ENCODE measurements at places on chromosomes 5 and 9.

DNA sequence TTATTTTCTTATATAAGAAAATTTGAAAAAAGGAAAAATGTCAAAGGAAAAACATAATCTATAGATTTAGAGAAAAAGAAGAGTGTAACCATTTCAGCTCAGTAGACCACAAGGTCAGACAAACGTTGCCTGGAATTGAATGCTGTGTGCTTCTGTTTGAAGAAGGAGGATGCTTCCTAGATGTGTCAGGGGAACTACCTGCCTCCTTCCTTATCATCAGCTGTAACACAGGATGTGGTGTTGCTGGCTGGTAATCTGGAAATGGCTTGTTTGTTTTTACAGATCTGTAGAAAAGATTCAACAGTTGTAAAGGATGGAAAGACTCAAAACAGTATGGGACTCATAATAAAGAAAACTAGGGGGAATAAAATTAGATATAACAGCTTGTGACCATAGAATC is 160.7 kb upstream of the MEF2C start:
- DNase-seq: no peak

DNA sequence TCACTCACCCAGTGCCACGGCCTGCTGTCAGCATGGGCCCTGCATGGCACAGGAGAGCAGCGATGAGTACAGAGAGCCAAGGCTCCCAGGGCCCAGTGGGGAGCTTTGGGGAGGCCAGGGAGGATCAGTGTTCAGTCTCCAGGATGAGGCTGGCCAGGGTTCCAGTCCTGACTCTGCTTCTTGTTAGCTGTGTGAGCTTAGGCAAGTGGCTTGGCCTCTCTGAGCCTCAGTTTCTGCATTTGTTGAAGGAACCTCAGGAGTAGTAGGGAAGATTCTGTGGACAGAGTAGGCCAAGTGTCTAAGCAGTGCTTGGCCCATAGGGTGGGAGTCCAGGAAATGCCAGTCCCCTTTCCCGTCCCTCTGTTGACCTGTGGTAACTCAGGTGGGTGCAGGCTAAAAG is 39.5 kb downstream of the ERGIC1 start:
- no peak for DNase-seq

DNA sequence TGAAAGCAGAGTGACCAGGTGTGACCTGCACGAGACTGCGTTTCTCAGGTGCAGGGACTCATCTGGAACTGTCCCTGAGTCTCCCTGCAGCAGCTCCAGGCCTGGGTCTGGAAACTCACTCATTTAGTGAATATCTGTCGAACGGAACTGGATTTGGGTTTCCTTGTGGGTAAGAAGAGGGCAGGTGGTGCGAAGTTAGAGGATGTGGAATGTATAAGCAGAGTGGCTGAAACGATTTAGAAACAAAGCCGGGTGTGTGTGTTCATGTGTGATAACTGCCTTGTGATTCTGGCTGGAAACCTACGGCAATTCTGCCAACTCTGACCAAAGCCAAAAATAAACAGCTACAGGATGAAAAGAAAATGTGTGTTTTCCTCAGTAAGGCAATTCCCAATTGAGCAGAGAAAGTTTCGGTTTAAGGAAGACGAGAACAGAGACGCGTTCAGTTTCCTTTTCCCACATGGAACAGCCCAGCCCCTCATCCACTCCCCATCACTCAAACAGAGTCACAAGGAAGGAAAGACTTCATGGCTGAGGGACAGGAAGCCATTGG is 130.3 kb downstream of the NSG2 start:
- no peak for DNase-seq

DNA sequence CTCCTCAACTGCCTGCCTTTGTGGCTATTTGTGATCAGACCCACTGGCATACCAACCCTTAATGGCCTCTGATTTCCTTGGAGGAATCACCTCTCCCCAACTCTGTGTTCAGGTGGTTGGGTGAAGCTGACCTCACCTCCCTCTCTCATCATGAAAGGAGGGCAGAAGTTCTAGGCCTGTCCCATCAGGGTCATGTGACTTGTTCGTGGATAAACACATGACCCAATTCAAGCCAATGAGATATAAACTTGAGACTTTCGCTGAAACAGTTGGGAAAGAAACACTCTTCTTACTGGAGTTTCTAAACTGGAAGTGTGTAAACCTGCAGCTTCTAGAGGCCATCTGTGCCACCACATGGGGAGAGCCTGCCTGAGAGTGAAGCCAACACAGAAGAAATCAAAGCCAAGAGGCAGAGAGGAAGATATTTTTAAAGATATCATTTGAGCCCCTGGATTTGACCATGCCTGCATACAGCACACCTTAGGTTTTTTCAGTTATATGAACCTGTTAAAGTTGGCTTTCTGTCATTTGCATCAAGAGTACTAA is 5.8 kb downstream of the GABBR2 start:
- no peak for DNase-seq

GRCh38 chr9:14341437-14342122 is 27.6 kb upstream of the NFIB start:
- DNase-seq: no peak

GRCh38 chr5:17373406-17373805 is 124.6 kb upstream of the TAF11L2 start:
- no peak for DNase-seq

GRCh38 chr5:16544607-16545374 is 72.0 kb downstream of the RETREG1 start:
- DNase-seq: no peak

DNA sequence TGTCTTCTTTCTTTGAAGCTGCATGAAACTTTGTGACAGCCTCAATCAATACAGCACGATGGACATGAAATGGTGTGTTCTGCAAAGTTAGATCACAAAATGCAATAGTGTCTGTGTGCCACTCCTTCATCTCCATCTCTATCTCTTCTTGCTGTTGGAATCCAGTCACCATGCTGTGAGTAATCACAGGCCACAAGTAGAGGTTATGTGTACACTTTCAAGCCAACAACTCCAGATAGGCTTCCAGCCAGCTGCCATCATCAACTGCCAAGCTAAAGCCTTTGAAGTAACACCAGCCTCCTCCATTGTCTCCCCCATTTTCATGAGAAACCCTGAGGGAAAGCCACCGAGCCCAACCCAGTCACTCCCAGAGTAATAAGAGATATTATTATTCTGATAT is 360.6 kb downstream of the PTPRD start:
- no peak for DNase-seq

GRCh38 chr5:172674155-172674554 is 33.1 kb downstream of the NEURL1B start:
- DNase-seq: no peak

Data from retinal pigment epithelial cell (primary cell).